Left forelimb (tissue), 1 donor: ENCODE measurements at places on chromosomes 1 and 21.

- no peak for DNase-seq
These were observed 71.3 kb downstream of the WDR4 start for GRCh38 chr21:42807938-42808613.

GRCh38 chr1:231418101-231418740 lies 3.9 kb downstream of the EGLN1 start:
- DNase-seq: no peak

DNA sequence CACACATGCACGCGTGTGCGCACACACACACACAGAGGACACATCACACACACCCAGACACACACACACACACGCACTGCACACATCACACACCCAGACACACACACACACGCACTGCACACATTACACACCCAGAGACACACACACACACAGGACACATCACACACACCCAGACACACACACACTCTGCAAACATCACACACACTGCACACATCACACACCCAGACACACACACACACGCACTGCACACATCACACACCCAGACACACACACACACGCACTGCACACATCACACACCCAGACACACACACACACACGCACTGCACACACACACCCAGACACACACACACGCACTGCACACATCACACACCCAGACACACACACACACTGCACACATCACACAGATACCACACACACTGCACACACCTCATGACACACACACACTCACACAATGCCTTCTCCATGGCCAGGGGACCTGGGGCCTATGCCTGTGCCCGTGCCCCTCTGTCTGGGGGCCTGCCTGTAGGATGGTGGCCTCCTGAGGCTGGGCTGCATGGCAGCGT lies 24.4 kb downstream of the CRYAA start:
- no peak for DNase-seq

- DNase-seq: no peak
These were observed at the start of gene RGS21 for GRCh38 chr1:192316942-192317450. Gene RGS21, plus strand, starts transcription at chr1:192316992. Its CDS starts 26,045 bp downstream, at chr1:192343037.

DNA sequence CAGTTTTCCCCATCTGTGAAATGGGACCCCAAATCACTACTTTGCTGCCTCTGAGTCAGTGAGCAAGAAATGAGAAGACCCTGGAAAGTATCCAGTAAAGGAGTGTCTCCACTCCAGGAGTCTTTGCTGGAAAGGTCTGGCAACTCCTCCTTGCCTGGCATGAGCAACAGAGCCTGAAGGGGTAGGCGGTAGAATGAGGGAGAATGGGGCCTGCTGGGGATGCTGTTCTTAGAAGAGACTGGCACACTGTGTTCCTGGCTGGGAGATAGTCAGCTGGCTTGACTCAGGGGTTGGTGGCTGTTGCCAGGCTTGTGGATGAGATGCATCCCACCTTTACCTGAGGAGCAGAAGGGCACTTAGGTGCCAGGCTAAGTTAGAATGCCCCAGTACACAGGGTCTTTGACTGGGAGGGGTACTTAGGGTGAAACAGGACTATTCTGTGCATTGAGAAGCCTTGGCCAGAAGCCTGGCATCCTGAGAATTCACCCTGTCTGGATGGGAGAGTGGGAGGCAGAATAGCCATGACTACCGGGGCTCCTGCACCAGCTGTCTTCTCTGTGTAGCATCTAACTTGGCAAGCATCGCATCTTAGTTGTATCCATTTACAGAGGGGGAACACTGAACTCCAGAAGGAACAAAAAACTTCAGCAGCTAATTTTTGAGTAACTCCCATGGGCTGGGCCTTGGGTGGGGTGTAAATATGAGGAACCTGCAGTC lies 2.5 kb downstream of the MFSD2A start:
- no peak for DNase-seq

DNA sequence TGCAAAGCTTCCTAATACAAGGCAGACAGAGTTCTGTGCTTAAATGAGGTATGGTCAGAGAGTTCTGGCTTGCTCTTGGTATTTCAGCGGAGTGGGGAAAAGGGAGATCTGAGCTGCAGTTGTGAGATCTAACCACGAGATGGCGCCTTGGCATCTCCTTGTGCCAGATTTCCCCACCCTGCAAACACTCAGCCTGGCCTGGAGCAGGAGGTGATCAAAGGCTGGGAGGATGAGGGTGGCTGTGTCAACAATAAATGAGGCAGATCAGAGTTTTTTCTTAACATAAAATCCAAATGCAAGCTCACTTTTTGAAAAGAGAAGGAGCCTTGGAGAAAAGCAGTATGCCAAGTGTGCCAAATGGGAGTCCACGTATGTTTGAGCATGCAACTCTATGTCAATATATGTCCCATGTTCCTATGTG lies 4.1 kb upstream of the TFAP2E start:
- DNase-seq: peak; percentile 76

- no peak for DNase-seq
These were observed 15.2 kb upstream of the KCNQ4 start for GRCh38 chr1:40768146-40768990.

DNA sequence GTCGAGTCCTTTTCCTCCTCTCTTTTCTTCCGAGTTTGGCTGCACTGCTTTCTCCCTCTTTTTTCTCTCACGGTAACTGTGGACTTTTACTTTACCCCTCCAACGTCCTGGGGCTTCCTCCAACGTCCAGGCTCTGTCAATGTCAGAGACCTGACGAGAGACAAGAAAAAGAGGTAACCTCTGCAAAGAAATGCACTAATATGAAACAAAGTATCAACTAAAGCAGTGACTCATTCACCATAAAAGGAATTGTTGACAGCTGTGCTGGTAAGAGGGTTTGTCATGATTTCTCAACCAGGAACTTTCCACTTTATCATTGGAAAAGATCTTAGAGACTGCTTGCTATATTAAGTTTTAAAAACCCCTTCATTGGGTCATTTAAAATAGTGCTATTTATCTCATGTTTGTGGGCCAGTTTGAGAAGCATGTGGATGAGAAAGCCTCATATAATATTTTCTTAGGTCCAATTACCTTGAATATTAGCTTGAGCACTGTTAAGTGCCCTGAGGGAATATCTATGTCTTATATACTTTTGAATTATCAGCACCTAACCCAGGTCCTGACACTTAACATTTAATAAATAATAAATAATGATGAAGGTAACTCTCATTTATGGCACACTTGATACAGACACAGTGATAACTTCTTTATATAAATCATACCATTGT lies at the start of gene GBP2:
Gene GBP2, minus strand, starts transcription at position 202 of the 668 bp plus-strand sequence. CDS start 4,148 bp downstream, outside the sequence.
- no peak for DNase-seq

DNA sequence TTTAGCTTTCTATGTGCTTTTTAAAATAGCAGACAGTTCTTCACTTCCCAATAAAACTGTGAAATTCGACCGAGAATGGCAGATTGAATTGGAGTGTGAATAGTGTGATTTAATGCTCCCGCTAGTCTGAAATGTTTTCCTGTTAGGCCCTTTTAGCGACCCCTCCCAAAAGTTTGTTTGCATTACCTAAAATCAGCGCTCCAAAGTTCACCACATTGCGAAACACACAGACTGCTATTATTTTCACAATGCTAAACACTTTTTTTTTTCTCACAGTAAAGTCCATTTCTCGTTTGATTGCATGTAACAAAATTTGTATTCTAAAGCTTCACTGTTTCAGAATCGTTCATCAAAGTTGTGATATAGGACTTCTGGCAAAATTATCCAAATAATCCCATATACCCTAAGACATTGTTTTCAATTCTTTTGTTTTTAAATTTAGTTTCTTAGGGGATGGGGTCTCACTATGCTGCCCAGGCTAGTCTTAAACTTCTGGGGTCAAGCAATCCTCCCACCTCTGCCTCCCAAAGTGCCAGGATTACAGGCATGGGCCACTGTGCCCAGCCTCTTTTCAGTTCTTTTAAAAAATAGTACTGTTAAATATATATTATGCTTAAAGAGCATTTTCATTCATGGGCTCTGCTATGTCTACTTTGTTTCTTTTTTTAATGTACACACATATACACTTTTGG lies 76.5 kb upstream of the USH2A start:
- no peak for DNase-seq

GRCh38 chr1:214378492-214378891 lies 97.5 kb downstream of the SMYD2 start:
- no peak for DNase-seq

GRCh38 chr1:53878492-53879105 lies 11.0 kb downstream of the YIPF1 start:
- no peak for DNase-seq

GRCh38 chr1:68973459-68974244 lies 476.8 kb upstream of the DEPDC1 start:
- DNase-seq: no peak

DNA sequence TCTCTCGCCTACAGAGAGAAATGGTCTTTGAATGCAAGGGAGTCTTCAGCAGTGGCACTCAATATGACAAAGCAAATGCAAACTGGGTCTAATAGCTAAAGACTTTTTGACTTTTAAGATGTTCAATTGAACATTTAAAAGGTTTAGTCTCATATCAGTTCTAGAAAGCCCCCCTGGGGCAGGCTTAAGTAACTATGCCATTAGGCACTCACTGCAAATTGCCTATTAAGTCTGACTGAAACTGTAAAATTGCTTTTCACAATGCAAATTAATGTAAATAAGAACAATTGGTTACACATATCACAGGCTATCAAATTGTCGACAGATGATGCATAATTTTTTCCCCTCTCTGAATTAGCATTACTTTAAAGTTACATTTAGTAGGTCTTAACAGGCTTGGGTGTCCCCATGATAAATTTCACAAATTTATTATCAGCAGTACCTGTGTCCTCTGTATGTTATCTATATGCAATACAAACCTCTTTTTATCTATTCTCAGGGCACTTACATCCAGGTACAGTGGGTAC lies 329.1 kb downstream of the LRRIQ3 start:
- DNase-seq: no peak

DNA sequence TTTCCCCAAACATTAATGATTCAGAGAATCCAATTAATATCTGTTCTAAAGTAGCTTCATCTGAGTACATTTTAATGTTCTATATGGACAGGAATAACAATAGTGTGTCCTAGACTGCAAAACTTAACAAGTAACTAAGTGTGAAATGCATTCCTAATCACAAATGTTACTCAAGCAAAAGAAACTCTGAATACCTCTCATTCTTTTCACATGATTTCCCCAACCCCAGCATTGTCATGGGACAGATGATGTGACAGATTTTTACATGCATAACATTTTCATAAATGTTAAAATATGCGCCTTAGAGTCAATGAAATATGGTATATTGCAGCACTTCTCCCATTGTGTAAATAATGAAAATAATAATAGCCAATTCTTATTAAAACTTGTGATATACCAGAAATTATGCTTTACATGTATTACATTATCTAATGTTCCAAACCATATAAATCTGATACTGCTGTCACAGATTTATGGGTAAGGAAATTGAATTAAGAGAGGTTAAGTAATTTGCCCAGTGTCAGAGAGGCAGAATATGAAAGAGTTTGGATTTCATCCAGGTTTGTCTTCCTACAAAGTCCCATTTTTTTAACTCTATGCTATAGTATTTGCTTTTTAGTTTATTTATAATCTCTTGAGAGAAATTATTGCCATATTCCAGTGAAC lies 269.4 kb downstream of the LRRC7 start:
- no peak for DNase-seq

GRCh38 chr1:198203434-198203833 lies 46.6 kb downstream of the NEK7 start:
- DNase-seq: no peak

GRCh38 chr1:115365738-115366137 lies 27.7 kb upstream of the NGF start:
- DNase-seq: no peak

- no peak for DNase-seq
These were observed 7.0 kb downstream of the EPHX1 start for GRCh38 chr1:225816643-225817538.

GRCh38 chr1:237041795-237042525 lies at the start of gene RYR2:
Gene RYR2, plus strand, starts transcription at chr1:237042184. Its CDS starts 338 bp downstream, at chr1:237042522.
- peak; percentile 72 for DNase-seq

DNA sequence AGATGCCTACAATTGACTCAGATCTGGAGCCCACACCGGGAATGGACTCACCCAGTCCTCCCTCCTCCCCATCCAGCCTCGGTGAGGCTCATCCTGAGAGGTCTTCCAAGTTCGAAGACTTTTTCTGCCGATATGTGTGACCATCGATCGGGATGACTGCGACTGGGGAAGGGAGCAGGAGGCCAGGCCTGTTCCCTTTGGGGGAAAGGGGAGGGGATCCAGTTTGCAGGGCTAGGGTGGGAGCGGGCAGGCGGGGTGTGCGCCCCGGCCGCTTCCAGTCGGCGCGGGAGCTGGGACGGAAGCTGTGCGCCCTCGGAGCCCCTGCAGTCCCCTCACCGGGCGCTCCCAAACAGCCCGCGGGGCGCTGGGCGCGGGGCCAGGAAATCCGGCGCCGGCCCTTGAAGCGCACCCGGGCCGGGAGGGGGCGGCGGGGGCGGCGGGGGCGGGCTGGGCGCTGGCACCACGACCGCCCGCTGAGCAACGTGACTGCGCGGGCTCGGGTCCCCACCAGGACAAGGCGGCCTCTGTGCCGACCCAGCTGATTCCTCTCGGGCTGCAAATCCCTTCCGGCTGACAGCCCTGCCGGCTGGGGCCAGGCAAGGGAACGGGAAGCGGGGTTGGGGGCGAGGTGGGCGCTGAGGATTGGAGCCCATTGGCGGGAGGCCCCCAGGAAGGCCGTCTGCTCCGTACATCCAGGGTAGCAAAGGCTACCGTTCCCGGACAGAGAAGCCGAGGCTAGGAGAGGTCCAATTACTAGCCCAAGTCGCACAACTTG lies 103.9 kb downstream of the EBNA1BP2 start:
- DNase-seq: peak; percentile 76

- no peak for DNase-seq
These were observed 10.6 kb downstream of the GFI1 start for GRCh38 chr1:92476071-92476631.

GRCh38 chr1:63929106-63929478 lies 155.3 kb downstream of the ROR1 start:
- no peak for DNase-seq

GRCh38 chr1:5680600-5680999 lies 311.6 kb downstream of the NPHP4 start:
- DNase-seq: no peak

- no peak for DNase-seq
These were observed 48.1 kb downstream of the DNAJC6 start for GRCh38 chr1:65357291-65357960.

DNA sequence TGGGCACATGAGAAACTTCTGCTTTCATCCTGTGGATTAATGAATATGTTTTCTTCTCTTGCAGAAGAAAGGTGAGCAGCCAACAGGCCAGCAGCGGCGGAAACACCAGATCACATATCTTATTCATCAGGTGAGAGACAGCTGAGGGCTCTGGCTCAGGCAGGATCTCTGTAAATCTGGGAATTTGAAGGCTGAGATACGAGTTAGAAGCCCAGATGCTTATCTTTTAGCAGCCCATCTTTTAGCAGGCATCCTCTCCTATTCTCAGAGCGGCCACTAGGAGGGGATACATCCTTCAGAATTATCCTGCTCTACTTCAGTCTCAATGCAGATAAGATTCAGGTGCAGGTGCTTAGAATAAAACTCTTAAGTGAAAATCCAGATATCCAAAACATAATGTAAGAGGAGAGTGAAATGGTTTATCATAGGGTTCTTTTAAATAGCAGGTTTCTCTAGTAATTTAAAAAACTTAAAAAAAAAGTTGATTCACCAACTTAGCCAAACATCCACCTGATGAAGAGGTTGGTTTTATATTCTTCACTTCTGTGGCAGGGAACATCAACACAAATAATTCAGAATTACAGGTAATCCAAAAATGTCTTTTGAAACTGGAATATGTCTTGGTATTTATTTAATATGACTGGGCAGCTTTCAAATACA lies 19.3 kb downstream of the SH2D2A start:
- no peak for DNase-seq

GRCh38 chr21:21146587-21147373 lies 148.6 kb downstream of the NCAM2 start:
- DNase-seq: no peak

GRCh38 chr1:200550367-200550766 lies 70.2 kb downstream of the KIF14 start:
- no peak for DNase-seq
